ENCODE measurements at places on chromosomes 11 and 22.

DNA sequence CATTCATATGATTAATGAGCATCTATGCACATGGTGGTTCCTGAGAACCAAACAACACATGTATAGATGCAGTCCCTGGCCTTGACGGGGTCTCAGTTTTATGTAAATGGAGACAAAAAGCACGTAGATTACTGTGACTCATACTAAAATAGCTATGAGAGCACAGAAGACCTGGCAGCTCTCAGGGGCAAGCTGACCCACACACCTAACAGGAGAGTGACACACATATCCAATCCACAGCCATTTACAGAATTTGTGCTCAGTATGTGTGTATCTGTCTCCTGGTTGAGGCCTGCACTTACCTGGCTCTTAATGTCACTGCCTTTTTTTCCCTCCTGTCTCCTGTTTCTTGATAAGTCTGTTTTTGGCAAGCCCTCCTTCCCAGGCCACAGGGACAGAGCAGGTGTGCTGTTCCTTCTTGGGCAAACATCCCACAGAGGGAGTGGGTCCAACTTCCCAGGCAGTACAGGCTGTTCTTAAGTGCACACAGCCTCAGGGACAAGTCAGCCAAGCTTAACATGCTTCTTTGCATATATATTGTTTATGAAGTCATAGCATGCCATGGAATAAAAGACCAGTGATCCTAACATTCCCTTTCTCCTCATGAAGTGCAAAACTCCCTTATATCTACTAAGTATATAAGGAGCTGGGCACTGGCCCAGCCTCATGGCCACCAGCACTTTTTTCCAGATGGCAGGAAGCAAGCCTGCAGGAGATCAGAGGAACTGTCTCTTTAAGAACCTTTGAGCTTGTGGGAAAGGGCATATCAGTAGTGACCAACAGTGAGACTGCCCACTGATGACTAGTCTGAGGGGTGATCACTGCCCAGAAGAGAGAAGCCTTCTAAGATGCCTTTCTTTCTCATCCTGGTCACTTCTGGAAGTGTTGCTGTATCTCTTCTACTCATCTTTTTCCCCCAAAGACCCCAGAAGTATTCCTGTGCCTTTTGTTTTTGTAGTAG is 124.7 kb upstream of the CCDC90B start:
- DNase-seq: no peak

GRCh38 chr11:127334466-127334865 is 333.9 kb upstream of the KIRREL3 start:
- DNase-seq: no peak

DNA sequence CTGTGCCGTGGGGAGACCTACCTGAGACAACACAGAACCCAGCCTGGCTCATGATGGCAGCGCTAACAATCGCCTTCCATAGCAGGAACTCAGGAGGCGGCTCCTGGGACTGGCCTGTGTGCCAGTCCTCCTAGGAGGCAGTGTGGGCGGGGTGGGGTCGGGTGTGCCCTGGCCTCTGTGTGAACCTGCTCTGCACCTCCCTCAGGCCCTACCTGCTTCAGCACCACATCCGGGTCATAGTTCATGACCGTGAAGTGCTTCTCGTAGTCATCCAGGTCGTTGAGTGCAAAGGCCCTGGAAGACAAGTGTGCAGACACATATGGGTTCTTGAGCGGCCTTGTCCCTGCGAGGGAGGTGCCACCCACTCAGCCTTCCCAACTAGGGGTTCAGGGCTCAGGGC is 15.3 kb downstream of the TTLL12 start:
- no peak for DNase-seq

DNA sequence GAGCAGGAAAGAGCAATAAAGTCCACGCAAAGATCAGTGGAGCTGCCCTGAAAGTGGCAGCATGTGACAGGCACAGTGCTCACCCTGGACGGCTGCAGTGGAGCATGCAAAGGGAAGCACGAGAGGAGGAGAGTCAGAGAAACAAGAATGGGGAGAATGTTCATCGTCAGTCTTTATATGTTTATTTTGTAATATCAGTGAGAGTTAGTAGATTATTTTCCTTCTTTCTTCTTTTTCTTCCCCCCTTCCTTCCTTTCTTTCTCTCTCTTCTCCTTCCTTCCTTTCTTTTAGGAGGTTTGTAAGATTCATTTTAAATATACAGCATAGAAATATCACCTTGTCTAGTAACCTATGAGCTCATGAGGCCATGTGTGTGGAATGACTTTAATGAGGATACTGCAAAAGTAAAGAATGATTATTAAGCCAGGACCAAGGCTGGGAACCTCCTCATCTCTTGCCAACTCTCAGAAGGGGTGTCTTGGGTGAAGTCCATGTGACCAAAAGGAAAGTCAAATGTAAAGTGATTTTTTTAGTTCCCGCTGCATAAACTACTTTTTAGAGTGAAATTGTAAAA is 321.1 kb downstream of the AASDHPPT start:
- no peak for DNase-seq

DNA sequence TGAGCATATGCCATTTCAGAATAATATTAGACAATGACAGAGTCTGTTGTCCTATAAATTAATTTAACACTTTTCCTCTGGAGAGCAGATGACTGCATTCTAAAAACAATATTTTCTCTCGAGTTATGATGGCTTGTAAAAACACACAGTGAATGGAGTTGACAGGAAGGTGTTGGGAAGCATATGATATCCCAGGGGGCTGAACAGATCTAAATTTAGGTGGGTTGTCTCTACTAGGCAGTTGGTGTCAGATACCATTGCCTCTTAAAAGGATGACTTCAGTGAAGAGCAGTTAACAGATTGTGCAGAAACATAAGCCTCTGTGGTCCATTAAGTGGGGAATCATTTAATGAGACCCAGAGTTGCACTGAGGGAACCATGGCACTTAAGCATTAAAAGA is 30.7 kb downstream of the SVIP start:
- no peak for DNase-seq

DNA sequence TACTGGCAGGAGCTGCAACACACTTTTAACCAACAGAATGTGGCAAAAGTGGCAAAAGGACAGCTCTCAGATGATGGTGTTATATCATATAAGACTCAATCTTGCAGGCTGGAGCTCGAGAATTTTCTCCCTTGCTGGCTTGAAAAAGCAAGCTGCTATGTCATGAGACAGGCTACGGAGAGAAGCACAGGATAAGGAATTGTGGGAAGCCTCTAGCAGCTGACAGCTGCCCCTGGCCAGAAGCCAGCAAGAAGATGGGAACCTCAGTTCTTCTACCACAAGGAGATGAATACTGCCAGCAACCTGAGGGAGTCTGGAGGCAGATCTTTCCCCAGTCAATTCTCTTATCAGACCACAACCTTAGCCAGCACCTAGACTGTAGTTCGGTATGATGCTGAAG is 24.6 kb downstream of the FXYD6 start:
- no peak for DNase-seq
